ENCODE measurements at places on chromosomes 12 and 14.

- no peak for DNase-seq
Observed at GRCh38 chr14:76834241-76834661, 8.0 kb downstream of the LRRC74A start.

- no peak for DNase-seq
Observed at GRCh38 chr14:56809270-56810146, 771 bp downstream of the OTX2 start.

DNA sequence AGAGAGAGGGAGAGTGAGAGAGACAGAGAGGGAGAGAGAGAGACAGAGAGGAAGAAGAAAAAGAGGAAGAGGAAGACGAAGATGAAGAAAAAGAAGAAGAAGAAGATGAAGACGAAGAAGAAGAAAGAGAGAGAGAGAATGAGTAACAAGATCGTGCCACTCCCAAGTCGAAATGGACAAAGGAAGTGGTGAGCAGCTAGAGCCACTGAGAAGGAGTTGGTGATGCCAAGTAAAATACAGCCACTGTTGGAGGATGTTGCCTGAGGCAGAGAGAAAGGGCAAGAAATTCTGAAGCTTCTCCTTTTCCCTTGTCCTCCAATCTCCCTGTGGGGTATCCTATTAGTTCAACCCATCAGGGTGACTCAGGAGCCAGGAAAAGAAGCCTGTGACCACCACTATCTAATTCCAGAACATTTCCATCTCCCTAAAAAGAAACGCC, 12.5 kb upstream of the ANAPC5 start:
- DNase-seq = no peak

DNA sequence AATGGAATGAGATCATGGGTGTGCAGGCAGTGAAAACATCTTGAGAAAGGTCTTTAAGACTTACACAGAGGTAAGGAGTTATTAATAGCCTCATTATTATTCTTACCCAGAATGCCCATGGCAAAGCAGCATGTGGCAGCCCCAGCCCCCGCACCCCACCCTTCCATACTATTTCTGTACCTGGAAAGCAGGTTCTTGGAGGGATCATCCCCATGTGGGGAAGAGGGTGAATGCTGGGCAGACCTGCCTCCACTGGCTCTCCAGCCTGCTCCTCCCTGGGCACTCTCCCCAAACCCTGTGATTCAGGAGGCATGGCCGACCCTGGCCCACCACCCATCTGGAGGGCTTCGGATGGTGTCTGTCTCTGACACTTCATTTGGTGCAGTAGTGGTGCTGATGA, 28.3 kb downstream of the NPC2 start:
- DNase-seq = no peak

DNA sequence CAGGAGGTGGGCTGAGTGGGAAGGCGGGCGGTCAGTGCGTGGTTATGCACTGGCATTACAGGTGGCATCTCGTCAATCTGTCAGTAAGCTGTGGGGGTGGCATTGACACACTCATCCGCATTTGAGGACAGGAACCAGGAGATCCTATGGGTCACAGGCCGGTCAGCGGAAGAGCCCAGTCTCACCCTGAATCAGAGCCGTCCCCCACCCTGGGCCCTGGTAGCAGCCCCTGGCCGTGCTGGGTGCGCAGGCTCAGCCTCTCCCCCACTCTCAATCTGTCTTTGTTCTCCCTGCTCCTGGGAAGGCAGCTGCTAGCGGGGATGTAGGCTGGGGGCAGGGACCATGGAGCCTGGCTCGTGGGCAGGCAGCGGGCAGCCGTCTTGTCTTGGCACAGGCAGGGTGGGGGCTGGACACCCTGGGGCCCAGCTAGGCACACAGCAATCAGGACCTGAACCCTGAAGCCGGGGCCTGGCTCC, 5.1 kb downstream of the INF2 start:
- no peak for DNase-seq
